Chondrocyte (in vitro differentiated cells): ENCODE measurements at places on chromosomes 1 and 21. TPM values are rescaled to one million over a fixed set of nuclear protein-coding genes. Genes with fewer than 3 reads are reported as not detected.

Gene ZNF593
- total RNA-seq: 19.6 to 27.0 TPM (median 22.4 TPM) in 3 replicates

Gene TNFRSF18
- not detected in 3 replicates for total RNA-seq

Gene COQ8A
- 6.6 to 10.2 TPM (median 7.4 TPM) in 3 replicates for total RNA-seq

Gene ATP6V1G3
- total RNA-seq: not detected in 3 replicates

Gene TNFRSF8
- total RNA-seq: not detected in 3 replicates

Gene PRR9
- total RNA-seq: not detected in 3 replicates

Gene IFNLR1
- 0.12 to 0.22 TPM in 2 of 3 replicates, not detected in the other for total RNA-seq

Gene SFN
- total RNA-seq: not detected in 3 replicates

Gene LRRC3
- total RNA-seq: 3.3 to 8.0 TPM (median 7.4 TPM) in 3 replicates

Gene SLC30A2
- total RNA-seq: 0.12 TPM in 1 of 3 replicates, not detected in the others

Gene NUAK2
- 1.7 to 3.3 TPM (median 3.3 TPM) in 3 replicates for total RNA-seq

Gene MYOG
- not detected in 3 replicates for total RNA-seq

Gene TAF13
- 82.9 to 101 TPM (median 87.8 TPM) in 3 replicates for total RNA-seq

Gene CELA2A
- not detected in 3 replicates for total RNA-seq

Gene CFHR4
- not detected in 3 replicates for total RNA-seq

Gene SPATC1L
- 14.0 to 18.5 TPM (median 14.1 TPM) in 3 replicates for total RNA-seq

Gene SRM
- total RNA-seq: 140 to 176 TPM (median 141 TPM) in 3 replicates

Gene LAPTM5
- total RNA-seq: 0.15 to 0.17 TPM in 2 of 3 replicates, not detected in the other

Gene RIPPLY3
- total RNA-seq: 0.21 to 0.37 TPM in 2 of 3 replicates, not detected in the other

Gene NPHS2
- not detected in 3 replicates for total RNA-seq

Gene GON4L
- 40.1 to 46.9 TPM (median 46.5 TPM) in 3 replicates for total RNA-seq

Gene CCDC27
- total RNA-seq: not detected in 3 replicates

Gene SHE
- 0.10 to 0.20 TPM in 2 of 3 replicates, not detected in the other for total RNA-seq

Gene UBQLN4
- 29.3 to 32.9 TPM (median 30.2 TPM) in 3 replicates for total RNA-seq

Gene CLCNKB
- total RNA-seq: 0.57 to 0.69 TPM in 2 of 3 replicates, not detected in the other

Gene LCE1B
- total RNA-seq: not detected in 3 replicates

Gene ADAM30
- not detected in 3 replicates for total RNA-seq

Gene ELF3
- total RNA-seq: 0.10 to 0.40 TPM (median 0.36 TPM) in 3 replicates

Gene SV2A
- total RNA-seq: 15.3 to 17.2 TPM (median 16.0 TPM) in 3 replicates

Gene VAV3
- 0.12 TPM in 1 of 3 replicates, not detected in the others for total RNA-seq

Gene C8A
- total RNA-seq: not detected in 3 replicates

Gene ATAD3C
- total RNA-seq: 0.75 to 1.4 TPM (median 1.3 TPM) in 3 replicates

Gene MYOC
- not detected in 3 replicates for total RNA-seq

Gene FCGR1A
- not detected in 3 replicates for total RNA-seq

Gene LORICRIN
- total RNA-seq: not detected in 3 replicates

Gene WDR64
- 0.17 TPM in 1 of 3 replicates, not detected in the others for total RNA-seq

Gene CCNL2
- 153 to 176 TPM (median 161 TPM) in 3 replicates for total RNA-seq

Gene CLCN6
- total RNA-seq: 20.7 to 22.2 TPM (median 21.7 TPM) in 3 replicates

Gene B3GALNT2
- 28.1 to 36.6 TPM (median 30.4 TPM) in 3 replicates for total RNA-seq

Gene RIMKLA
- 0.18 to 0.27 TPM in 2 of 3 replicates, not detected in the other for total RNA-seq

Gene OXCT2
- 0.29 to 0.72 TPM in 2 of 3 replicates, not detected in the other for total RNA-seq

Gene KISS1
- 0.77 to 0.95 TPM (median 0.82 TPM) in 3 replicates for total RNA-seq

Gene TNFRSF14
- total RNA-seq: 0.95 to 2.5 TPM (median 1.1 TPM) in 3 replicates

Gene CGN
- total RNA-seq: 0.95 to 1.2 TPM (median 1.0 TPM) in 3 replicates

Gene KCNC4
- 2.7 to 5.2 TPM (median 3.2 TPM) in 3 replicates for total RNA-seq

Gene OLFML3
- total RNA-seq: 33.1 to 44.2 TPM (median 34.9 TPM) in 3 replicates

Gene ACKR1
- not detected in 3 replicates for total RNA-seq

Gene B3GALT2
- total RNA-seq: 7.6 to 13.5 TPM (median 7.9 TPM) in 3 replicates

Gene NUDT4B
- total RNA-seq: 0.85 to 1.6 TPM in 2 of 3 replicates, not detected in the other

Gene SPATA1
- total RNA-seq: 1.0 to 2.1 TPM (median 1.1 TPM) in 3 replicates

Gene AQP10
- not detected in 3 replicates for total RNA-seq

Gene FCRL2
- not detected in 3 replicates for total RNA-seq

Gene KIAA0040
- 0.75 to 3.5 TPM (median 1.2 TPM) in 3 replicates for total RNA-seq

Gene HOOK1
- total RNA-seq: 0.31 to 0.40 TPM in 2 of 3 replicates, not detected in the other

Gene UTS2
- total RNA-seq: not detected in 3 replicates
